Islet precursor cell (in vitro differentiated cells): ENCODE measurements at places on chromosomes 12 and 14.

- no peak for DNase-seq
Measured at GRCh38 chr12:75366629-75367028, 24.3 kb upstream of the GLIPR1L2 start.

- no peak for DNase-seq
Measured at GRCh38 chr12:123839826-123840225, 77.7 kb downstream of the DNAH10 start.

DNA sequence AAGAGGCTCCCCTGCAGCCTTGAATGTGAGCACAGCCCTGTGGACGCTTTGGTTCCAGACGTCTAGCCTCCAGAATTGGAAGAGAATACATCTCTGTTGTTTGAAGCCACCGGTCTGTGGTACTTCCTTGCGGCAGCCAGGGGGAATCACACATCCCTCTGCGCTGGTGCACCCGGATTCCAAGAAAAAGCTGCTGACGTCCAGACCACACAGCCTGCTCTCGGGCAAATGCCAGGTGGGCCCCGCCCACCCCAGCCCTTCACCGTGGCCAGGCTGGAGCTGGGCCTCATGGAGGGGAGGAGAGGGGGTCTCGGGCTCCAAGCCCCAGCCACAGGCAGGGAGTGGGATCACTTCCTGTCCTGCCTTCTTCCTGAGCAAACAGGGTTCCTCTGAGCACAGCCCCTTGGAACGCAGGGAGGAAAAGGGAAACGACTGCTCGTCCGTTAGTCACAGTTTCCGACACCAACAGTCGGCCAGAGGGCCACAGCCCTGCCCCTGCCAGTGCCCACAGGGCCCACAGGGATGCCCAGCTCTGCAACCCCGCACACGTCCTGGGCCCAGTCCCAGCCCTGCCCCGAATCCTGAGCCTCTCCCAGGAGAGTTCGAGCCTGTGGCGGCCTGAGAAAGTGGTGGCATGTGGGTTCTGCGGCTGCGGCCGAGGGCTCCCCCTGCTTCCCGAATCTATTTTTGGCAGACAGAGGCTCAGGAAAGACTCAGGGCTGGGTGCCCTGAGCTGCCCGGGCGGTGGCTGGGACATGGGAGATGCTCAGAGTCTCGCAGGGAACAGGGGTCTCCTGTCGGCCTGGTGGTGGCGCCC lies 85.3 kb downstream of the RFLNA start:
- DNase-seq: peak; percentile 94

DNA sequence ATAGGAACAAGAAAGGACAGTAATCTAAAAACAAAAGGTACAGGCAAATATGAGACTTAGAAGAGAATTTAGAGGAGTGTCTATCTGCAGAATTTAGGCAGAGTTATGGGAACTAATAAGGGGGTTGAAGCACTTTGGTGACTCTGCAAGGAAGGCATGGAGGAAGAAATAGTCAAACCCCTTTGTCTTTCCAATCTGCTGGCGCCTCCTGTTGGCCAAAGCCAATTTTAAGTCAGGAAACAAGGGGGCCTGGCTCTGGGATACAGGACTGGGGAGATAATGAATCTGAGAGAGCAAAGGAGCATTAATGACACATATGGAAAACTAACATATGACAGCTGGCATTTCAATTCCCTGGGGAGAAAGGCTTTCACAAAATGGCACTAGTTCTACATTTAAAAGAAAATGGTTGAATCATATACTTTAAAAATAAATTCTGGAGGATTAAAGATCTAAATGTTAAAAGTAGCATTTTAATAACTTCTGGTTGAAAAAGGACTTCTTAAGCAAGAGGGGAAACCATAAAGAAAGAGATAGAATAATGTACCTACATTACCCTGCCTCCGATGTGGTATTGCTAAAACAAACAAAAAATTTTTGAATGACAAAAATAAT lies 48.5 kb upstream of the CSRP2 start:
- peak; percentile 87 for DNase-seq

DNA sequence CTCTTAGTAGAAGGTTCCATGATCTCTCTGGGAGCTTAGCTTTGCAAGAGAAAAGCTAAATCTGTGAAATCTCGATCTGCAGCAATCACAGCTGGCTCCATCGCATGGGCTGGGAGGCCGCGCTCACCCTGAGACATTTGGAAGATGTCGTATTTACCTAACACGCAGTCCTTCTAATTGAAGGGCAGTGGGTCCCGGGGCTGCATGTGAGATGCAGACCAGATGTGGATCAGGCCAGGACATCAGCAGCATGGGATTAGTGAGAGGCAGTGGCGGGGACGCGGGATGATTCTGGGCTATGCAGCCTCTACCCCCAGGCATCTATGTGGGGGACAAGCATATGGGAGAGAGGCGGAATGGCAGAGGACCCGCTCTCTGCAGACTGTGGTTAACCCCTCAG lies 312.4 kb upstream of the RTL1 start:
- DNase-seq: peak; percentile 41

GRCh38 chr12:61504396-61505080 lies 755.7 kb upstream of the USP15 start:
- no peak for DNase-seq

GRCh38 chr12:12720672-12721161 lies 3.5 kb downstream of the CDKN1B start:
- no peak for DNase-seq

DNA sequence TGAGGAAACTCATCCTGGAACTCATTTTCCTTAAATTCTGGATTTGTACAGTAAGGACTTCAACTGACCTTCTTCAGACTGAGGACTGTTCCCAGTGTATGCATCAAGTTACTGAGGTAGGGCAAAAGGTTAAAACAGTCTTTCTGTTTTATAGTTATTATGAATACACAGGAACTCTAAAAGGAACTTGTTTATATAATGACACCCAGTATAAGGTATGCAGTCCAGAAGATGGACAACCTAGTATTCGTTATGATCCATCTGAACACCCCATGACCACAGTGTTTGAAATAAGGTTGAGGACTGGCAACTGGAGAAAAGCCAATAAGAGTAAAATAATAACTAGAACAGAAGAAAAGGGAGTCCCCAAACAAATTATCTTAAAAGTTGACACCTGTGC lies 779.9 kb upstream of the TMEM132C start:
- DNase-seq: no peak
